ENCODE measurements at places on chromosomes 3 and 15.

- no peak for DNase-seq
Observed at GRCh38 chr3:151366993-151367392, 17.6 kb downstream of the P2RY12 start.

DNA sequence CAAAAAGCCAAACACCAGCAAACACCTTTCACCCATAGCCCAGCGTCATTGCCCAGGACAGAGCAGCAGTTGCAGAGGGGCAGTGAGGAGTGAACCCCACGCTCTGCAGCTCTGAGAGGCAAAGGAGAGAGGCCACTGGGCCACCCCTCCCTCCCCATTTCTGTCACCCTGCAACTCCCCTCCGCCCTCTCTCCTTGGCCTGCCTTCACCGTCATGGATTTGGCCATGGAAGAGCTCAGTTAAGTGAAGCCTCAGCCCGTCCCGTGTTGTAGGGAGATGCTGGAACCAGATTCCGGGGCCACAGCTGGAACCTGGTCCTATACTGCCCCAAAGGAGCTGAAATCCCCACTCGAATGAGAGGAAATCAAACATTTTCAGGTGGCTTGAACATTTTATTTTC, 21.9 kb downstream of the MRAS start:
- no peak for DNase-seq

DNA sequence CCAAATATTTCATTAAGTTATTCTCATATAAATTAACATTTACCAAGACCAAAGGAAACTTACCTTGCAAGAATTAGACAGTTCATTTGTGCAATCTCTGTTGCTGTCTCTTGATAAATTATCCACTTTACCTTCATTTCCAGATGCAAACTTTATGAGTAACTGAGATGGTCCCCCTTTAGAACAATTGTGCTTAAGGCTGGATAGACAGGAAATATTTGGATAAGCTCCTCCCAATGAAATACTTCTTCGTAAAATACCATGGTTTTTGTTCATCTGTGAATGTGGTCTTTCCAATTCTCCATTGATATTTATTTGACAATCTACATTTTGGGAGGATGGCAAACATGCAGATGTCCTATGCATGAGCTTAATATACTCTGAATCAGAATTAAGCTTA, 78.2 kb downstream of the NEDD4 start:
- no peak for DNase-seq

DNA sequence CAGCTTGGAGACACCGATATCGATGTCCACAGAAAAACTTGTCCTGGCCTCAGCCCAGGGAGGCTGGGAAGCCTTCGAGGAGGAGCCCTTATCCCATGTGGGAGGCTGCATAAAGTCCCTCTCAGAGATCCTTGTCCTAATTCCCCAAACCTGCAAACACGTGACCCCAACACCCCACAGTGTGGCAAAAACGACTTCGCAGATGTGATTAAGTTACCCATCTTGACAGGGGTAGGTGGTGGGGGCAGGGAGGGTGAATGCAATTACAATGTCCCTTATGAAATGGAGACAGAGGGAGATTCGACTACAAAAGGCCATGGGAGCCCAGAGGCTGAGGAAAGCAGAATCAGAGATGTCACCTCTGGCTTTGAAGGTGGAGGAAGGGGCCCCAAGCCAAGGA, 2.3 kb upstream of the TLR9 start:
- DNase-seq: no peak

- peak; percentile 91 for DNase-seq
Observed at GRCh38 chr3:141192345-141192744, 39.3 kb upstream of the PXYLP1 start.

- no peak for DNase-seq
Observed at GRCh38 chr15:89356634-89357298, 22.1 kb upstream of the POLG start.

DNA sequence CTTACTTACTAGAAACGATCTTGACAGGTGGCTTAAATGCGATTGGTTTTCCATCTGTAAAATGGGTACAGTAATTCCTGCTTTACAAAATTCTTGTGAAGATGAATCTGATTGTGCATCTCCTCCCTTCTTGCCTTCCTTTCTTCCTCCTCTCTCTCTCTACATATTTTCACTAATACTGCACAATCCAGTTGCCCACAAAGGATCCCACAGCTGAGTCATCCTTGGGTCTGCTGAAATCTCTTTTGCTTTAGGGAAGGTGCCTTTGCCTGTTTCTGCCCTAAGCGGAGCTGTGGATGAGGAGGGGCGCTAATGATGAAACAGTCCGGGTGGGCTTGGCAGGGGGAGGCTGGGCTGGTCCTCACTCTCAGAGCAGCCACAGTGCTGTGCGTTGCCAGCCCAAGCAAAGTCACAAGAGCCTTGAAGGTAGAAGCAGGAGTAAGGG, 46.1 kb downstream of the AMOTL2 start:
- no peak for DNase-seq

- DNase-seq: no peak
Observed at GRCh38 chr3:44893097-44893496, 18.7 kb downstream of the TGM4 start.

DNA sequence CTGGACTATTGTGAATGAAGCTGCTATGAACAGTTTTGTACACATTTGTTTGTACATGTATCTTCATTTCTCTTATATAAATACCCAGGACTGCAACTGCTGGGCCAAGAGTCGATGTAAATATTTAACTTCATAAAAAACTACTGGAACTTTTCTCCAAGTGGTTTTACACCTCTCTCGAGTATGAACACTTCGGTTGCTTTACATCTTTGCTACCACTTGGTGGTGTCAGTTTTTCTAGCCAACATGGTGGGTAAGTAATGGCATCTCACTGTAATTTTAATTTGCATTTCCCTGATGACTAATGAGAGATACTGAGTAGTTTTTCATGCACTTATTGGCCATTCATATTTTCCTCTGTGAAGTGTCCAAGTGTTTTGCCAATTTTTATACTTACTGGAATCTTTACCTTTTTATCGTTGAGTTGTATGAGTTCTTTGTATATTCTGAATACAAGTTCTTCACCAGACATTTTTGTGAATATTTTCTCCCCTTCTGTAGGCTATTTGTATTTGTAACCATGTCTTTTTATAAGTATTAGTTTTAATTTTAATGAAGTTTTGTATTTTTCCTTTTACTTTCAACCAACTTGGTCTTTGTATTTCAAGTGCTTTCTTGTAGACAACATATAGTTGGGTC, 44.4 kb downstream of the PCOLCE2 start:
- no peak for DNase-seq

- DNase-seq: no peak
Observed at GRCh38 chr3:183285318-183285717, 32.3 kb downstream of the B3GNT5 start.

Measured in DMS 273 treated with DMSO at 0.1 percent for 48 hours (cell line).